Stimulated activated CD8-positive, alpha-beta memory T cell treated with anti-CD3 and anti-CD28 coated beads, Interleukin-4, amount 100 ng/mL, for 4 hours (primary cell): ENCODE measurements at places on chromosomes 13 and 19.

GRCh38 chr13:89324582-89324981 is 1653.4 kb downstream of the SLITRK5 start:
- DNase-seq, result no peak

GRCh38 chr19:13212759-13213330 is 62.6 kb downstream of the IER2 start:
- DNase-seq, result peak; percentile 41

DNA sequence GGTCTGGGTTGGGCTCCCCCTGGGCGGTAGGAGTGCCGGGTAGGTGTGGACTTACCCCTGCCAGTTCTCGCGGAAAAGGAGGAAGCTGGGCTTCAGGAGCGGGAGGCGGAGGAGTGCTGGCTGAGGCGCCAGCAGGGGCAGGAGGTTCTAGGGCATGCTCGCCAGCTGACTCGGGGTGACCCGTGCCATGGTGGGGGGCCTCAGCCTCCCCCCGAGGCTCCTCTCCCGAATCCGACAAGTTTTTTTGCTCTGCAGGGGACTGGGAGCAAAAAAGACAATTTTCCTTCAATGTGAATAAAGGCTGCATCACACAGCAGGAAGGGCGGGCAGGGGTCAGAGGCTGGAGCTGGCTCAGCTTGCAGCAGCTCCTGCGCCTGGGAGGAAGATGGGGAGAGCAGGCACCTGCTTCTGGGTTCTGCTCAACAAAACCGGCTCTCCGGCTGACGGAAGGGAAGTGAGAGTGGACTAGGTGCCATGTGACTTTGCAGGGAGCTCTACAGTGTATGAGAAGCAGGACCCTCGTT is 26.5 kb downstream of the RANBP3 start:
- DNase-seq, result no peak

DNA sequence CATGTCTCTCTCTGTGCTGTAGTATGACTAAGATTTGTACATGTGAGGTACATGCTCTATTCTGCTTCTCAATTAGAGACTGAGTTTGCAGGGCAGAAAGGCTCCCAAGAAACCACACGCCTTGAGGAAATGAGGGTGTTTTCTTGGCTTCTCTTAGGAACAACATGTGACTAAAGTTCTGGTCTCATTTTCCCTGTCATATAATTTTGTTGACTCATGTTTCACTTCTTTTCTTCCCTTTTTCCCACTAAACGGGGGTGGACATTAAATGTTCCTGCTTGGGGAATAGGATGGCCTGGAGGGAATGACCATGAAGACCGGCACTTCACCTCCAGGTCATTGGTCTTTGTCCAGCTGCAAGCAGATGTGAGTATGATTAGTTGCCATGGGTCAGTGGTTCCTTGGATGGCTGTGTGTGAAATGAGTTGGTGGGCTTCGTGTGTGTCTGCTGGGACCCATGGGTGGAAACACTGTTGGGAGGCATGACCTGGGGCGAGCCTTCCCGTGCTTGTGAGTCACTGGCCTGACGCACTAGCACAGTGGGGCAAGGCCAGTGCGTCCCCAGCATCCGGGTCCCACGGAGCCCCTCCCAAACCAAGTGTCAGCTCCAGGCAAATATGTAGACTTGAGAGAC is 56.6 kb downstream of the COL4A1 start:
- no peak for DNase-seq

GRCh38 chr13:40420160-40420740 is 246.2 kb downstream of the FOXO1 start:
- DNase-seq, result no peak

- no peak for DNase-seq
Observed at GRCh38 chr19:51195316-51195586, 29.6 kb upstream of the CD33 start.

DNA sequence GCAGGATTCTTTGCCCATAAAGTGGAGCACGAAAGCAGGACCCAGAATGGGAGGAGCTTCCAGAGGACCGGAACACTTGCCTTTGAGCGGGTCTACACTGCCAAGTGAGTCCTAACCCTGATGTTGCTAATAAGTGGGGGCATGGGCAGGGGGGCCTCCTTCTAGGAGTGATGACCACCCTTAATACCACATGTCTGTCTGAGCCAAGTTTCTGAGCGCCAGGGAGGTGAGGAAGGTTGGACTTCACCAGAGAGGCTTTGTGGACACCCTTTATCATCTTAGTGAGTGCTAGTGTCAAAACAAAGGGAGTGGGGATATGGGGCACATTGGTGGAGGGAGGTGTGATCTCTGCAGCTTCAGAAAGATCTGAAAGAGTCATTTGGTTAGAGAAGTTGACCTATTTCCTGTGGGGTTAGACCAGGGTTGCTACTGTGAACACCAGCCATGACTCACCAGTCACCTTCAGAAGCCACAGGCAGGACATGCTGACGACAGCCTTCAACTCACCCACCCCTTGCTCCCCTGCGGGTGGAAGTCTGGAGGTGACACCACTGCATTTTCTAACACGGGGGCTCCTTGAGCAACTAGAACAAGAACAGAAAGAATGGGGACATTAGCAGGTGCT is 8.8 kb downstream of the ALOX5AP start:
- DNase-seq, result peak; percentile 80

DNA sequence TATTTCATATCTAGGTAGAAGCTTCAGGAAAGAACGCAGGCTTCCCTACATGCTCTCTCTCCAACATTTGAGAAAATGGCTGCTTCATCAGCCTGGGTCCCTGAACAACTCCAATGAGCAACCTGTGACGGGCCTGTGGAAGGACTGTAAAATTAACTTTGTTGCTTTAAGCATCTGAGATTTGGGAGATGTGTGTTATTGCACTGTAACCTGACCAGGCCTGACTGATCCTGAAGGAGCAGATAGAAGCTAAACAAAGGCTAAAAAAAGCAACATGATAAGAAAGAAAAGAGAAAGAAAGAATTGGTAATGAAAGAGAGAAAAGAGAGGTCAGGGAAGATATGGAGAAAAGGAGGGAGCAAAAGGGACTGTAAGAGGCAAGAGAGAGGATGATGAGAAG is 77.1 kb upstream of the MBNL2 start:
- DNase-seq, result no peak

- no peak for DNase-seq
Observed at GRCh38 chr19:42051166-42052115, 18.6 kb downstream of the GRIK5 start.
